Neural crest cell (in vitro differentiated cells): ENCODE measurements at places on chromosomes 11 and 22. TPM values are rescaled to one million over a fixed set of nuclear protein-coding genes. Genes with fewer than 3 reads are reported as not detected.

The GPR83 gene
- 0.30 and 0.34 TPM in 2 replicates for total RNA-seq

The YAP1 gene
- 138 and 142 TPM in 2 replicates for total RNA-seq

The FAM180B gene
- total RNA-seq, result 0.35 and 0.50 TPM in 2 replicates

DNA sequence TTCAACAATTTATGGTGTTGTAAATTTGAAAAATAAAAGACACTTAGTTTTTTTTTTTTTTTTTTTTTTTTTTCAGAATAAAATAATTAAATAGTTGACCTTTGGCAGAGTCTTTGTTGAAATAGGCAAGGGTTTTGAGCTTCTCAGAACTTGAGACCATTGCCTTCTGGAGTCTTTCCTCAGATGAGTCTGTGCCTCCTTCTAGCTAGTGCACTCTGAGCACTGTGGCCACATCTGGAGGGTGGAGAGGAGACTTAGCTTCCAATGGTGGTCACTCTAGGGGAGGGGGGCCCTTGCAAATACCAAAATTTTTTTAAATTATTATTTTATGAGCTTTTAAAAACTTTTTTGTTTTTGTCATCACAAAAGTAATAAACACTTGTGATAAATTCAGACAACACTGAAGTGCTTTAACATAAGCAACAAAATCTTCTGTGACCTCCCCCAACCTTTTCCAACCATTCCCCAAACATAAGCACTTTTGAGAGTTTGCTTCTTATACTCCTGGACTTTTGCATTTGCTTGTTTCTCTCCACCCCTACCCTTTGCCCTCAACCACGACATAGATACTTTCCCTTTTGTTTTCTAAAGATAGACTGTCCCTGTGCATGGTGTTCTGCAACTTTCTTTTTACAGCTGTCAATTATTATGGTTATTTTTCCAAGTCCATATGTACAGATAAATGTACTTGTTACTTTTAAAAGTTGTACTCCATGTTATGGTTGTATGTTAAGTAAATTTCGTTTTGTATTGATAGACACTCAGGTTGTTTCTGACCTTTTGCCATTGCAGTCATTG lies 41.1 kb downstream of the BMAL1 start:
- peaks cover 31% of the 10 kb centered on the region for H3K4me1 ChIP-seq
- no peak overlapping the region for H3K27ac ChIP-seq
- H3K36me3 ChIP-seq, result no peaks in the 10 kb centered on the region
- no peak overlapping the region for H3K4me3 ChIP-seq

DNA sequence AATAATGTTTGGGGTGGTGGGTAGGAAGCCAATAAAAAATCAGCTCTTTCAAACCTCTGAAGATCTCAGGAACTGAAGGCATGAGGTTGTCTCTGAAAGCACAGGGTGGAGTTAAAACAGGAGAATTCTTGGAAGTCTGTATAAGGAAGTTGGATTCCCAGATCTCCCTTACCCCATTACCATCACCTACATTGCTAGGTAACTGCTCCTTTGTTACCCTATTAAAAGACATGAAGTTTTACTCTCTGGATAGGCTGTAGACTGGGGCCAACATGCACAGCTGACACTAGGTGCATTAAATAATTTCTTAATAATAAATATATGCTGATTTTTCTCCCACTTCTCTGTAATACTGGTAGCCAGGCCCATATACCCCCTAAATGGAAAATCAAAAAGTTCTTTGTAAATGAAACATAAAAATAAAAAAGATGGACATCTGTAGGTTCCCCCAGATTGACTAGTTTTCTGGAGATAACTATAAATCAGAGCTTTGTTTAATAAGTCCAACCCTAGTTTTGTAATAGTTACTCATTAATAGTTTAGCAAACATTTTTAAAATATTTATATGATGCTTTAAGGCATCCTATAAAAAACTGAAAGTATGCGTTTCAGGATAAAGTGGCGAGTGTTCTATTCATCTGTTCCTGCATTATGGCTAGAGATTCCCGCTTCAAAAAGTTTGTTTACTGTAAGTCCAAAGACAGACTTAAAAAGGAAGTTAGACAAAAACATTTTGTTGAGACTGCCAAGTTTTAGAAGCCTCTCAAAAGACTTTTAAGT lies 63.8 kb downstream of the KIF18A start:
- H3K27ac ChIP-seq, result no peak overlapping the region
- H3K4me3 ChIP-seq, result no peak overlapping the region
- no peaks in the 10 kb centered on the region for H3K27me3 ChIP-seq
- H3K36me3 ChIP-seq, result no peaks in the 10 kb centered on the region
